Omental fat pad (tissue), 4 donors: ENCODE measurements at places on chromosomes 7 and 10. TPM values are rescaled to one million over a fixed set of nuclear protein-coding genes. Genes with fewer than 3 reads are reported as not detected.

Gene CYP2C19
- 0.24 TPM for total RNA-seq

Gene RNF148
- 3.0 TPM for total RNA-seq

DNA sequence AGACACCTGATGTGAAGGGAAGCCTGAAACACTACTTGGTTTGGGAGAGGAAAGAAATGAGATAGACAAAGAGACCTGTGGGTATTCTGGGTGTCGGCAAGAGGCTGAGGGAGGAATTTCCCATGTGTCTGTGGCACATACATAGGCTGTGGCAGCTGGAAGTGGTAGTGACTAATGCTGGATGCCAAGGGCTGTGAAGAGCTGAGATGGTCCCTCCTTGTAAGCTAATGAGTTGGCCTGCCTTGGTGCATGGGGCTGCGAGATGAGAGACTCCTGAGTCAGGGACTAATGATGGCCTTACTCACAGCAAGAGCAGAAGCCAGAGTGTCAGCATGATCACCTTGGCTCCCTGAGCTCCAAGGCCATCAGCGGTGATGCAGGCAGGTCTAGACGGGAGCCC, 119.0 kb upstream of the EEPD1 start:
- DNase-seq: no peak

Gene CDC14C
- total RNA-seq: not detected

DNA sequence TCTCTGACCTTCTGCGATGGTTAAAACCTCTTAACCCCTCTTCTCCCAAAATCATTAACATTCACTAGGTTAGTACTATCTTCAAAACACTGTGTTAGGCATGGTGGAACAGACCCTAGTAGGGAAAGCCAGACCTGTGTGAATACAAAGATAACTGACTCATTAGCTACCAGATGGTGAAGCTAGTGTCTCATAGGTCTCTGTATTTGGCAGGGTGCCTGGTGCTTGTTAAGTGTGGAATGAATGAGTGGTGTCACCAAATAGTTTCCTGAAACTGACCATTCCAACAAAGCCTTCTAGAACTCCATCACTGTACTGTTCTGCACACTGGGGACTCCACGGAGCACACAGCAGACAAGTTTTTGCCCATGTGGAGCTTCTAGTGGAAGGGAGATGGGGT, 27.7 kb upstream of the TM9SF3 start:
- DNase-seq: no peak

Gene LIPK
- total RNA-seq: not detected

GRCh38 chr7:131879424-131879823, 323.0 kb upstream of the PODXL start:
- DNase-seq: no peak

Gene TBL2
- 29.5 TPM for total RNA-seq

Gene ABCC2
- 0.84 TPM for total RNA-seq

DNA sequence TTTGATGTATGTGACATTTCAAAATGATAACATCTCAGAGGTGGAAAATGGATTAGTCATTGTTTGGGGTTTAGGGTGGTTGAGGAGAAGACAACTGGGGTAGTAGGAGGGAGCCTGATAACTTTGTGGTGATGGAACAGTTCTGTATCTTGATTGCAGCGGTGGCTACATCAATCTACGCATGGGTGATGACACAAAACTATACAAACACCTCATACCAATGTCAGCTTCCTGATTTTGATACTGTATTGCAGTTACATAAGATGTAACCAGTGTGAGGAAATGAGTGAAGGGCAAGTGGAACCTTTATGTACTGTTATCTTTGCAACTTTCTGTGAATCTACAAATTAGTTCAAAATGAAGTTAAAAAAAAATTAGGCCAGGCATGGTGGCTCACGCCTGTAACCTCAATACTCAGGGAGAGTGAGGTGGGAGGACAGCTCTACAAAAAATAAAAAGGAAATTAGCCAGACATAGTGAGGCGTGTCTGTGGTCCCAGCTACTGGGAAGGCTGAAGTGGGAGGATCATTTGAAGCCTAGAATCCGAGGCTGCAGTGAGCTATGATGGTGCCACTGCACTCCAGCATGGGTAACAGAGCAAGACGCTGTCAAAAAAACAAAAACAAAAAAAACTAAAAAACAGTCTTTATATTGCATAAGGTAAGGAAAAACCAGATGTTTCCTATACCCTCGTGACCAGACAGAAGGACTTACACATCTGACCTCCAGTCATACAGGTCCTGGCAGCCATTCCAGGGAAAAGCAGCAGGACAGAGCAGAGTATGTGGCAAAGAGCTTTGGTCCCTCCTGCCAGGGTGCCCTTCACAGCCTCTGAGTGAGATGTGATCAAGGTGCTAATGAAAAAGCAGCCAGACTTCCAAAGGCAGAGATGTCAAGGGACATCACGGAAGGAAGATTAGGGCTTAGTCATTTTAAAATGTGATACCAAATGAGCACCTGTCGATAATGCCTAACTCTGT, 50.8 kb downstream of the CYTH3 start:
- DNase-seq: no peak
